PC-3 (cell line): ENCODE measurements at places on chromosomes 12 and 14. TPM values are rescaled to one million over a fixed set of nuclear protein-coding genes. Genes with fewer than 3 reads are reported as not detected.
A peak's percentile ranks its signal among the peaks of the same experiment; 100 is the strongest.

DNA sequence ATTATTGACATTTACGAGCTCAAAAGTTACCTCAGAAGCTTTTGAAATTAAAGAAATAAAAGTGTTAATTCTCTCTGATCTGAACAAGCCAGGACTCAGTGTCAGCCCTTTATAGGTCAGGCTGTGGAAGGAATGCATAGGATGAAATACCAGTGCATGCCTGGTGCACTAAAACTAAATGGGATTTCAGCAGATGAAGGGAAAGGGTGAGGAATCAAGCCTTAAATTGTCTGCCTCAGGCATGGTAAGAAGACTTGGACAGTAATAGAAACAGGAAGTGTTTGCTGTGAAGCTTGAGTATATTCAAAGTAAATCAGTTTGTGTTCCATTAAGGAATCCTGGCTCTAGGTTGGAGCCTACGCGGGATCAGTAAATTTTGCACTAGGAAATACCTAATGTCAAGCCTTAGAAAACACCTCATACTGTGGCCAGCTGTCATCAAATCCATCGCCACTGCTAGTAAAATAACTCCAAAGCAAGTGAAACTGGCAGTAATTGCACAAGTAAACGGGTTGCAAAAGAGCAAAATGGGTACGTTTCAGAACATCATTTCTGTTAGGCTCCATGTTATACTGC lies 76.3 kb downstream of the PDE3A start:
- DNase-seq: no peak

Gene HHIPL1
- 0.84 and 0.92 TPM in 2 replicates for total RNA-seq

Gene TAS2R8
- total RNA-seq: not detected in 2 replicates

Gene AICDA
- total RNA-seq: not detected in 2 replicates

GRCh38 chr14:76289276-76289675 lies 86.7 kb upstream of the ESRRB start:
- DNase-seq: no peak

Gene LTB4R2
- total RNA-seq: 9.3 and 19.3 TPM in 2 replicates

Gene NUAK1
- 9.8 and 11.0 TPM in 2 replicates for total RNA-seq

DNA sequence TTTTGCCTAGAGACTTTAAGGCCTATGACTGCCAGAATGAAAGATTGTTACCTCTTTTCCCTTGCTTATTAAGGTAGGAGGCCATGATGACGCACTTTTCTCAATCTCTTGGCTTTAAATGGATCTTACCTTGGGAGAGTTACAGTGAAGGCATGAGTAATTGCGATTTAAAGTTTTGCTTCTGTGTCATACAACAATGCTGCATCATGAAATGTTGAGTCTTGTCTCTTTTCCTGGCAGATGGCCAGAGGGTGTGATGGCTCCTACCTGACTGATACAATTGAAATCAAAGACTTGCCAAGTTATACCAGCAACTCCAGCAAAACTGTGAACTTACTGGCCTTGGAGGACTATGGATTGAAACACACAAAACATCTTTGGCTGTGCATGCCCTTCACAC lies 17.2 kb upstream of the LRRK2 start:
- peak; percentile 13 for DNase-seq

Gene PRB2
- not detected in 2 replicates for total RNA-seq

Gene TPPP2
- total RNA-seq: not detected in 2 replicates

GRCh38 chr12:71216725-71217579 lies 59.2 kb upstream of the TSPAN8 start:
- peak; percentile 82 for DNase-seq

DNA sequence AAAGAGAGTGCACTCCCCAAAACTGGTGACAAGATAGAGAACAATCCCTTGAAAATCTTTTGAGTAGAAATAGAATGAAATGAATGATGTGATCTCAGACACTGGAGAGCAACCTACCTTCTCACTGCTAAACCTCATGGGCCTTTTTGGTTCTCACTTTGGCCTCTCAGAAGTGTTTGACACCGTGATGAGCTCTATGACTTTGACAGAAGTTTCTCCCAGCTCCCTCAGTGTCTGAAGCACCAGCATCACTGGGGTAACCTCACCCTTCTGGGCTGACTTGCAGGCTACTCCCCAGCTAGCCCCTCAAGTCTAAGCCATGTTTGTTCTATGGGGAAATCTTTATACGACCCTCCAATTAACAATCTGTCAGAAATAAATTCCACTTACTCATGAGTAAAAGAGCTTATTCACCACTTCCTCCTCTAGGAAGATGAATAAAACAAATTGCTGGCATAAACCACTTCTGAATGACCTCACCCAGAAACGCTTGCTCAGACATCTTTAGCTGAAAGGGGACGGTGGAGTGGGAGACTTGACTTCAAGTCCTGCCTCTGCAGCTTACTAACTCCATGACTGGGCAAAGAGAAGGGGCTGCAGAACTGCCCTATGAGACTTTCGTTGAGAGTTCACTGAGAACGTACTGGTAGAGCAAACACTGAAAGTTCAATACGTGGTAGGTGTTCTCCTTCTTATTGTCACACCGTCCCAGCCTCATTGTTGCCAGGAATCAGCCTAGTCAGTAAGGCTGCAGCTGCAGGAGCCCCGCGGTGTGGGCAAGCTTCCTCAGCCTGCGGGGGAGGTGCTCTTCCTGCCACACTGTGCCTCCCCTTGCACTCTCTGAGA lies 46.5 kb downstream of the ST8SIA1 start:
- DNase-seq: no peak

Gene MMP19
- 0.04 and 0.17 TPM in 2 replicates for total RNA-seq

GRCh38 chr14:77105145-77105939 lies 7.3 kb downstream of the CIPC start:
- DNase-seq: no peak

DNA sequence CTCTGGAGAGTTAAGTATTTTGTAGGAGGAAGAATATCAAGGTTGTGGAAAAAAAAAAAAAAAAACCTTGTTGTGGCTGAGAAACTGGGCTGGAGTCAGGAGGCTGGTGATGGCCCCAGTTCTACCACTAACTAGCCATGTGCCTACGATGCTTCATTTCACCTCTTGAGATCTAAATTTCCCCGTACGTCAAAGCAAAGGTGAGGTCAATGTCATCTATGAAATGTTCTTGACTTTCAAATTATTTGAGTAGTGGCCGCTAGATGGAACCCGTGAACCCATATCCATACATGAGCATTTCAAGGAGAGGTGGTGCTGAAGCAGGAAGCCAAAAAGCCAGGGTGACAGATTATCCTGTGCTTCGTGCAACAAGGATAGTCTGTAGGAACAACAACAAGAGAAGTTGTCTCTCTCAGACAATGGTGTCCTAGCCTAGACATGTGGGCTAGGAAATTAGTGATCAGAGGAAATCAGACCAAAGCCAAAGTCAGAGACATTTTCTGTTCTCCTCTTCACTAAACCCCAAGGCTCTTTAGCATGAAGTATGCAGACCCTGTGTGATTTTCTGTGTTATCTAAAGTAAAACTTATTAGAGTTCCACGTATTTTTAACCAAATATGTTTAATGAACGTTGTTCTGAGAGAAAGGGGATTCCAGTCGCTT lies 95.5 kb upstream of the ETV6 start:
- DNase-seq: peak; percentile 68

GRCh38 chr12:116490471-116490870 lies 68.7 kb upstream of the MAP1LC3B2 start:
- DNase-seq: peak; percentile 73

- DNase-seq: peak; percentile 45
Observed at GRCh38 chr14:68426661-68427549, 366.0 kb downstream of the ZFP36L1 start.

DNA sequence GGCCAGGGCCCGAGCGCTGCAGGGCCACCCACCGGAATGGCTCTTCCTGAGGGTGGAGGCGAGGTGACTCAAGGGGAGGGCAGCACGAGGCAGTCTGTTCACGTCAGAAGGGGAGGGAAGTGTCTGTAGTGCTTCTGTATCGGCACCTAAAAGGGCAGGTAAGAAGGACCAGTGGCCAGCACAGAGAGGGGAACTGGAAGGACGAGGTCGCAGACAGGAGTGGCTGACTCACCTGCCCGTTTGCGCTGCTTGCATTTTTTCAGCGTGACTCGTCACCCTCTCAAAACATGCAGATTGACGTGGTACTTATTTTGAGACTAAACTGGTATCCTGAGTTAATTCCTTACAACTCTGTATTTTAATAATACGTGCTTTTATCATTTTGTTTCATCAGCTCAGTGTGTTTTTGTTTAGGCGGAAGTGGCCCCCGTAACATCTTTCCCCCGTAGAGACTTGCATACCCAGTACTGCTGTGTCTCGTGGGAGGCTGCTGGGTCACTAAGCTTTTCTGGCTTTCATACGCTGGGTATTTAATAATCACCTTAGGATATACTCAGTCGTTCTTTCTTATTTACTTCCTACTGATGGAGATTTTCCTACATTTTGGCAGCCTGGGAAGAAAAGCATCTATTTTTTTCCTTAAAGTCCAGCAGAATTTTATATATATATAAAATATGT lies 26.4 kb downstream of the SFSWAP start:
- peak; percentile 98 for DNase-seq

DNA sequence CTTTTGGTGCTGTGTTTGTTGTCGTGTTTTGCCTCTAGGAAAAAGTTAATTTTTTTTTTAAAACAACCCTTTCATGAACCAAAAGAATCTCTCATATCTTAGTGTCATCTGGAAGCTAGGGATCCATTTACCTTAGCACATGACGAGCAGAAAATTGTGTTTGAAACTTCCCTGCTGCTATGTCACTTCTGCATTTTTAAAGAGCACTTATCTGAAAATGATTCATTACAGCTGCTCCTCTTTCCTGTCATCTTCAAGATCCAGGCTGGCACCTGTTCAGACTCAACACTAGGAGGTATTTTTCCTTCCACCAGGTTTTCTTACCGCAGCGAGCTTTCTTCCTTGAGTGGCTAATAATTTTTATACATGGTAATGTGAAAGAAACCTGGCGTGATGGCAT lies 67.0 kb downstream of the EML1 start:
- DNase-seq: no peak

DNA sequence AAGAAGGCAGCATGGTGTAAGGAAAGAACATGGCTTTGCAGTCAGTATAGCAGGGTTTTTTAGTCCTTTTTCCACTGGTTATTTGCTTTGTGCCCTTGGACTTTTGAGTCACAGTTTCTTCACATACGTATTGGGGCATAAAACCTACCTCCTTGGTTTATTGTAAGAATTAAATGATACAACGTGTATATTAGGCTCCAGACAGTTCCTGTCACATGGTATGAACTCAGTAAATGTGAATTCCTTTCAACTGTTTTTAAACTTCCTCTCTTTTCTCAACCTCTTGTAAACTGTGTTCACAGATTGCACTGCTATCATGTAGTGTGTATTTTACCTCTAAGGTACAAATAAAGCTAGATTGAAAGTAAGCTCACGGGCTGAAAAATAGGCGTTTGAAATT lies 29.5 kb downstream of the MSRB3 start:
- peak; percentile 32 for DNase-seq

- DNase-seq: peak; percentile 47
Observed at GRCh38 chr12:120688527-120689071, 1.6 kb downstream of the MLEC start.

- DNase-seq: no peak
Observed at GRCh38 chr12:2649201-2650030, 145.4 kb upstream of the FKBP4 start.

GRCh38 chr14:23481979-23482822 lies 12.7 kb downstream of the NGDN start:
- DNase-seq: no peak

GRCh38 chr12:116541547-116542344 lies 17.4 kb upstream of the MAP1LC3B2 start:
- DNase-seq: no peak

GRCh38 chr14:66233591-66233990 lies 252.6 kb upstream of the CCDC196 start:
- no peak for DNase-seq

- no peak for DNase-seq
Observed at GRCh38 chr12:71688961-71689570, 3.2 kb downstream of the TMEM19 start.

Gene TCTN2
- 13.9 and 15.8 TPM in 2 replicates for total RNA-seq

- DNase-seq: peak; percentile 56
Observed at GRCh38 chr12:54725233-54725843, 77.2 kb upstream of the DCD start.

- DNase-seq: peak; percentile 26
Observed at GRCh38 chr12:74538491-74539258, 1.0 kb downstream of the ATXN7L3B start.

- no peak for DNase-seq
Observed at GRCh38 chr12:29216797-29217575, 67.9 kb downstream of the FAR2 start.

- no peak for DNase-seq
Observed at GRCh38 chr14:68166731-68167382, 347.3 kb downstream of the RAD51B start.

DNA sequence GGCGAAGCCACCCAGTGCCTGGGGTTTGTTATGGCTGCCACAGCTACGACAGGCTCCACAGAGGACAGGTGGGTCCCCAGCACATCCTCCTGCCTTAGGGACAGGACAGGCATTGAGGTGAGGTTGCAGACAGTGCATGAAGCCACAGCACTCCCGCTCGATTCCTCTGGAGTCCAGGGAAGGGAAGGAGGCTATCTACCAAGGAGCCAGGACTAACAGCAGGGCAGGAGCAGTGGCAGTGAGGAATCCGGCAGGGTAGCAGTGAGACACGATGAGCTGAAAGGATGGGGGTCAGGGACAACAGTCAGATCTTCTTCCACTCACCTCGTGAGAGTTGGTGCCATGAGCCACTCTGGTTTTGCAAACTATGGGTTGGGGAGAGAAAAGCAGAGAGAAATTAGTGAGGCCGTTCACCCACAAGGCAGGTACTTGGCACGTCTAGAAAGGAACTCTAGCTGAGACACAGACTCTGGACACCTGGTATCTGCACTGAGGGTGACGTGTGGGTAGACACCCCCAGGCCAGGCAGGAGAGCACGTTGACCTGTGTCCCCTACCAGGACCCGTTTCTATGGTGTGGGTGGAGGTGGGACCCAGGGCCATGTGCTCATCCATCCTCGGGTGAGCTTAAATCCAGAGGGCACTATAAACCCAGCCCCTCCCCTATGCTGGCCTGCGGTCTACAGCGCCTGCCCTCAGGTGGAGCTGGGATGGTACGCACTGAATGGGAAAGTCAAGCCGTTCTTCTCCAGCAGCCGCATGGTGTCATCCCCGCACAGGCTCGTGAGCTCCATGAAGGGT lies 39.3 kb downstream of the CHGA start:
- DNase-seq: no peak
